ENCODE measurements at places on chromosomes 7 and 10. TPM values are rescaled to one million over a fixed set of nuclear protein-coding genes. Genes with fewer than 3 reads are reported as not detected.

The MALRD1 gene
- 1.9 TPM for total RNA-seq

The SFR1 gene
- total RNA-seq = 7.8 TPM

The MNX1 gene
- total RNA-seq = not detected

The ADAM8 gene
- total RNA-seq = 4.4 TPM

The BICC1 gene
- 19.8 TPM for total RNA-seq

The PNLIPRP3 gene
- total RNA-seq = not detected

DNA sequence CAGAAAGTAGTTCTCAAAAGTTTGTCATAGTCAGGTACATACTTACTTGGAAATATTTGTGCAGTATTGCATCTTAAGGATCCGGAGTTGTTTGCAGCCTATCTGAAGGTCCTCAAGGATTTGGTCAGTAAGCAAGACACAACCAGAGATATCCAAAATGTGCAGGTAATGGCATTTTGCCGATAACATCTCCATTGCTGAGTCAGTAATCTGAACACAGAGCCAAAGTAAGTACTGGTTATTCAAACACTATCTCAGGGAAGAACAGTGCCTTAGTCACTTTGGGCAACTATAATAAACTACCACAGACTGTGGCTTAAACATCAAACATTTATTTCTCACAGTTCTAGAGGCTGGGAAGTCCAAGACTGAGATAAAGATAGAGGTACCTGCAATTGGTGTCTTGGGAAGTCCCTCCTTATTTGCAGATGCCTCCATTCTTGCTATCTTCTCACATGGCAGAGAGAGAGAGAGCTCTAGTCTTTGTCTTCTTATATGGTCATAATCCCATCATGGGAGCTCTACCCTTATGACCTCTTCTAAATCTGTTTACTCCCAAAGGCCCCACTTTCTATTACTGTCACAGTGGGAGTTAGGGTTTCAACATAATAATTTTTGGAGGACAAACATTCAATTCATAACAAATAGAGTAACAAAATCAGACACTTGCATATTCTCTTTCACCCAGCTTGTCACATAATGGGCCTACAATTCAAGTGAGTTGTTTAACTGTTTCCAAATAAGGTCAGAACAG, 73.4 kb downstream of the FAM185A start:
- DNase-seq = no peak

- DNase-seq = no peak
Measured at GRCh38 chr10:62079885-62080559, 178.5 kb downstream of the ARID5B start.

DNA sequence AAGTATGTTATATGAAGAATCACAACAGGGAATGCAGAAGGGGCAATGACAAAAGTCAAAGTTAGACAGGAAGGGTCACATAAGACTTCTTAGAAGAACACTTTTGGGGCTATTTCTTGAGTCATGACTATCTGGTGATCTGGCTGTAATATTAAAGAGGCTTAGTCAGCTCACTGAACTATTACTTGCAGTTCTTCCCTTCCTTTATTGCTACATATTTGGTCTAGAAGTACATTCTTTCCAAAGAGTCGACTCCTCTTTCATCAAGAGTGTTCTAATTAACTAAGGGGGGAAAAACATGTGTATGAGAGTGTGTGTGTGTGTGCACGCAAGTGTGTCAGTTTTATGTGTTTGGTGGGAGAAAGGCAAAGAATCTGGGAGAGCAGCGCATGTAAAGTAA, 247.3 kb upstream of the LRRTM3 start:
- no peak for DNase-seq

GRCh38 chr7:27647046-27647445, 15.6 kb downstream of the HIBADH start:
- no peak for DNase-seq

DNA sequence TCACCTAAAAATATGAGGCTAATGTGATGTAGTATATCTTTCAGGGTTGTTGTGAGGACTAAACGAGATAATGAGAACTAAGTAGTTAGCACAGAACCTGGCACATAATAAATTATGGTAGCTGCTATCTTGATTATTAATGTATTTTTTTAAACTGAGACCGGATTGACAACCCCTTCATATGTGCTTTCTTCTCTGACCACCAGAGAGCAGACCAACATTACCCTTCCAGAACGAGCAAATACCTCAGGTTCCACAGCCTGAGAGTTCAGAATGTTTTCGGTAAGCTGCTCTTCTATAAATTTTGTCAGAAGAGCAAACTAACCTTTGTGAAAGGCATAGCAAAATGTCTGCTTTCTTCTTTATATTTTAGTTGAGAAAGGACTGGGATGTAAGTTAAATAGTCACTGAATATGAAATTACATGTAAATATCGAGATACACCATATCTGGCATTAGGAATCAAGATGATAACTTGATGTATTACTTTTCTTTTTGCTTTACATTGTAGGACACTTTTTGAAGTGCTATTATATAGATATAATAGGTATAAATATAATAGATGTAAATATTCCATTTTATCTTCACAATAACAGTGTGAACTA, 13.6 kb upstream of the BPGM start:
- no peak for DNase-seq

GRCh38 chr10:115965376-115965775, 307.6 kb downstream of the GFRA1 start:
- DNase-seq = no peak

- no peak for DNase-seq
Measured at GRCh38 chr10:117126034-117126433, 12.0 kb downstream of the VAX1 start.

DNA sequence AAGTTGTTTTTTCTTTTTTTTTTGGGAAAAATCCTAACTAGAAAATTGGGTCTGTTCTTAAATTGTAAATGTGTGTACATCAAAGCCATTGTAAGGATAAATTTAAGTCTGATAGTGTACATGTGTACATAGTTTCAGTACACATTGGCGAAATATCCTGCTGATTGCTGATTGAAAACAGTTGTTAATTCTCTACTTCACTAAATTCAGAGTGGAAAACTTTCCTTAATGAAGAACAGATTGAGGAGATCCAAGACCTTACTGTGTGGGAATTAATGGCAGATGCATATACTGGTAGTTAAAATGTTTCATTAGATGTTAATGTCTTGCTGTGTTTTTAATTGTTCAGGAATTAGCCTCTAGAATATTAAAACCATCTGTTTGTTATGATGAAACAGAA, 506.0 kb downstream of the AUTS2 start:
- no peak for DNase-seq

GRCh38 chr7:111229916-111230315, 139.0 kb downstream of the LRRN3 start:
- no peak for DNase-seq

- DNase-seq = no peak
Measured at GRCh38 chr7:13288516-13288915, 601.1 kb downstream of the ARL4A start.

GRCh38 chr7:47690902-47691558, 109.1 kb upstream of the TNS3 start:
- DNase-seq = no peak

DNA sequence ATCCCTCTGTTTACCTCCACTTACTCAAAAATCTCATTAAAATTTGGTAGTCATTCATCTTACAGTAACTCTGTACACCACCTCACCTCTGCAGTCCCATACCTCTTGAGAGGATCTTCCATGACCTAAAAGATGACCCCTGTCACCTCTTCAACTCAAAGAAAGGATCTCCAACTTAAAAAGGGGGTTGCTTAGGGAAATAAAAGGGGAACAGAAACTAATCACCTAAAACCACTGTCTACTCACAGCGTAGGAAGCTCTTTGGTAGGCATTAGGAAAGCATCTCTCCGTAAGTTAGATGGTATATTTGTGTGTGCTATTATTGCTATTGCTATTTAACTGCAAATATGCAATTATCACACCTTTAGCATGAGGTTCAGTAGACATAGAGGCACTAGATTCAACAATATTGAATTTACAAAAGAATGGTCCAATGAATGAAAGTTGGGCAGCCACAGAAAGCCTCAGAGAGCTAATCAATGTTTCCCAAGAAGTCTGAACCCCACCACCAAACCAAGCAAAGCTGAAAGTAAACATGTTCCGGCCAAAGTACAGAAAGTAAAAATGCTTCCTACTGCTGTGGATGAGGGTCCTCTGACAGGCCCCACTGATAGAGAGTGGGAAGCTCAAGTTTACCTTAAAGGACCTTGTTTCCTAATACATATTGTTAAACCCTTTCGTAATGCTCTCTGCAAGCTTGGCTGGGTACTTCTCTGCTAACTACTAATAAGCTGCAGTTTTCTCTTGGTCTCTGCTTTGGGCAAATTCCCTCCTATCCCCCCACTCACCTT, 105.8 kb downstream of the GRM8 start:
- no peak for DNase-seq

DNA sequence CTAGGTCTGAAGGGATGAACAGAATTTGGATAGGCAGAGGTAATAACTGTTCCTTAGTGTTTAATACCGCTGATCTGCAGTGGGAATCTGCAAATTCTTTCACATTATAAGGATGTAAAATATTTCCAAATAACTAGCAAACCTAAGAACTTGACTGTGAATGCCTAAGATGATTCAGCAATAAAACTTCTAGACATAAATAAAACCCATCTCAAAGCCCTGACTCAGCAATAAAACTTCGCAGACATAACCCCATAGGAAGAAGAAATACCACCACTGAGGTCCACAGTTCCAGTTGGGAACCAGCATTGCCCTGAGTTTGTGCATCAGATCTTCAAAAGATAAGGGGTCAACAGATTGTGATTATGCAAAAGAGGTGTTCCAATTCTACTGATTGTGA, 354.2 kb downstream of the GFRA1 start:
- no peak for DNase-seq

- DNase-seq = no peak
Measured at GRCh38 chr7:77242554-77242953, 42.9 kb upstream of the FGL2 start.

Data from ovary (tissue), 10 donors.